ENCODE measurements at places on chromosomes 6 and 20.
A peak's percentile ranks its signal among the peaks of the same experiment; 100 is the strongest.

- DNase-seq: no peak
These were observed 342.3 kb downstream of the CDKAL1 start for GRCh38 chr6:20876561-20876960.

GRCh38 chr6:77040568-77041195, 422.6 kb downstream of the HTR1B start:
- no peak for DNase-seq

GRCh38 chr6:115617031-115617430, 443.7 kb downstream of the FRK start:
- no peak for DNase-seq

DNA sequence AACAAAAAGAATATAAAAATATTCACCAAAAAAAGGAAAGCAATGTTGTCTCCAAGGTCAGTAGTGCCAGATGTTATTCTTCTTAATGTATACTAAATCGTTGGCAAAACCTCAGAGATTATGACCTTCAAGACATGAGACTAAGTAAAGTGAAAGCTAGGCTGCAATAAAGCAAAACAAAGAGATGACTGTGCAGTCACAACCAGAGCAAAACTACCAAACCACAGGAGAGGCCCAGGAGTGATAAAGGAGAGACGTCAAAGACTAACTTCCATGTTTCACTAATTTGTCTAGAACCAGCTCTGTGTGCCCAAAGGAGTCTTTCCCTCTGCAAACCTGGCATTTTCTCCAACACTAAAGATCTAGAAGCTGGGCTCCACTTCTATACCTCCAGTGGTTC, 155.9 kb upstream of the POU3F2 start:
- DNase-seq: no peak

- no peak for DNase-seq
These were observed 19.9 kb downstream of the CYP24A1 start for GRCh38 chr20:54153847-54154246.

DNA sequence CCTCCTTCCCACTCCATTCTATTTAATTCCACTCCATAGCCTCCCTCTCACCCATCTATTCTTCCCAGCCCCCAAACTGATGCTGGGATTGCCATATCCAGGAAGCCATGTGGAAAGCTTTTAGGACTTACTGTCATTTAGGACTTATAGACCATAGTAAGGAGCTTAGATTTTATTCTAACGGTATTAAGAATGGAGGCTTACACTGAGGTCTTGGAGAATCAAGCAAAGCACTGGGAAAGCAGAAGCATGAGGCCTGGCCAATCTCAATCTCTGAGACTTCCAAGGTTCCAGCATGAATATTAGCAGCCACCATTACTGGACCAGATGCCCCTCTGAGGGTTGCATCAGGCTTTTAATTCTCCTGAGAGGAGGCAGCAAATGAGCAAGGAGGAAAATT, 1.4 kb downstream of the CST9 start:
- no peak for DNase-seq

DNA sequence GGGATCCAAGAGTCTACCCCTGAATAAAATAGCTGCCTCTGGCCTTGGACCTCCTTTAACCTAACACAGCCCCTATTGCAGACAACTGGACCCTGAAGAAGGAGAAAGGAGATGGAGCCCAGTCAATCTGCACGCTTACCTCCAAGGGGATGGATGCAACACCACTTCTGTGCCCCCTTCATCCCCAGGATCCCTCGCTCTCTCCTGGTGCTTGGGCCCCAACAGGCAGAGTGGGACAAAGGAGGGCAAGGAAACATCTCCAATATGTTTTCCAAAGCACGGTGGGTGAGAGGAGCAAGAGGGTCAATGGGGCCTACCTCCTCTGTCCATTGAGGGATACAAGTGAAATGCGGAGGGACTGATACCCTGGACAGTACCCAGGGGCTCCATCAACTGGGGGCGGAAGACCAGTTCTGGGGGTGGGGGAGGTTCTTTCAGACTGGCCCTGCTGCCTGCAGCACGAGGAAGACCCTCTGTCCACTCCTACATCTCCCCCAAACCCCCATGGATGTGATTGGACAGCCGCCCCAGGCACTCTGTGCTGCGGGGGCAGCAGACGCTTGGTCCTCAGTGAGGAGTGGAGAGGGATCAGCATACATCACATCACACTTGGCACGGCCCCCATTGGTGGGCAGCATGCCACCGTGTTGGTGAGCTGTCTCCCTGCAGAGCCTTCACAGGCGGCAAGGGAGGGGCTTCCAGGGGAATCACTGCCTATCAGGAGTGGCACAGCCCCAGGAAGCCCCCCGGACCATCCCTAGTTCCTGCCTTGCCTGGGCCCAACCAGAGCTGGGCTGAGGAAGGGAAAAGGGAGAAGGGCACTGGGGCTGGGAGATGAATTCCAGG, 70.6 kb downstream of the MRPL14 start:
- DNase-seq: peak; percentile 62

- DNase-seq: no peak
These were observed at the start of gene RSPH9 for GRCh38 chr6:43644940-43645612. RSPH9 (plus strand) TSS chr6:43645036; CDS start chr6:43645099, 63 bp downstream.

GRCh38 chr20:16562259-16562658, 11.0 kb downstream of the KIF16B start:
- no peak for DNase-seq

GRCh38 chr6:124056407-124057334, 253.0 kb downstream of the NKAIN2 start:
- DNase-seq: no peak

GRCh38 chr20:7285918-7286556, 518.6 kb downstream of the BMP2 start:
- DNase-seq: peak; percentile 67

DNA sequence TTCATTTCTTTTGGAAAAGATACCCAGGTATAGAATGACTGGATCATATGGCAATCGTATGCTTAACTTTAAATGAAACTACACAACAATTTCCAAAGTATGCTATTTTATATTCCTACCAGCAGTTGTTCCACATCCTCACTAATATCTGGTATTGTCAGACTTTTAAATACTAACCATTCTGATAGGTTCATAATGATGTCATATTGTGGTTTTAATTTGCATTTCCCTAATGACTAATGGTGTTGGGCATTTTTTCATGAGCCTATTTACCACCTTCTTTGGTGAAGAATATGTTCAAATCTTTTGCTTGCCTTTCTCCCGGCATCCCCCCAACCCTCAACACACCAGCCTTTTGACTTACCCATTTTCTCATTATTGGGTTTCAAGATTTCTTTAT, 96.2 kb upstream of the HMGN3 start:
- DNase-seq: no peak

DNA sequence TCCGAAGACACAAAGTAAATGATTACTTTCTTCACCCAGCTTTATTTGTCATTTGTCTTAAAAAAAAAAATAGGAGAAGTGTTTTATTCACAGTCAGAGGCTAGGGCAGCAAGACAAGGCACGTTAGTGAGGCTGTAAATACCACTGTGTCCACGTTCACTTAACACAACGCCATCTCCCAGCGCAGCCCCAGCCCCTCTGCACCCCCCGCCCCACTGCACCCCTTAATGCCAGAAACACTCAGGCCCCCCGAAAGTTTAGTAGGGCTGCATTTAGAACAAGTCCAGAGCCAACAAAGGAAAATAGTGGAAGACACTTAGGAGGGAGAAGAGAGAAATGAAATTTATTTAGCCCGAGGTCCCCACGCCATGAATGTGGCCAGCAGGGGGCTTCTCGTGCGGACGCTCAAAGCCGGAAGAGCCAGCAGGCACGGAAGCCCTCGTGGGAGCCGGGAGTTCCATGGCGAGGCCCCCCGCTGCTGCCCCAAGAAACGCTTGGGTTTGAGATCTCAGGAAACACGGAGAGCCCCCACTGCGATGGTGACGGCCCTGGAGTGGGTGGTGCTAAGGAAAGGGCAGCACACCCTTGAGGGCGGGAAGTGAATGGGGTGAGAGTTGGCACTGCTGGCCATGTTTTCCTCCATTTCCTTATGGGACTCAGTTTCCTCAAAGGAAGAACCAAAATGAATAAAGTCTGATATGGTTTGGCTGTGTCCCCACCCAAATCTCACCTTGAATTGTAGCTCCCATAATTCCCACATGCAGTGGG, 50.2 kb downstream of the IYD start:
- peak; percentile 49 for DNase-seq

GRCh38 chr6:164690241-164690640, 619.2 kb downstream of the C6orf118 start:
- DNase-seq: no peak

DNA sequence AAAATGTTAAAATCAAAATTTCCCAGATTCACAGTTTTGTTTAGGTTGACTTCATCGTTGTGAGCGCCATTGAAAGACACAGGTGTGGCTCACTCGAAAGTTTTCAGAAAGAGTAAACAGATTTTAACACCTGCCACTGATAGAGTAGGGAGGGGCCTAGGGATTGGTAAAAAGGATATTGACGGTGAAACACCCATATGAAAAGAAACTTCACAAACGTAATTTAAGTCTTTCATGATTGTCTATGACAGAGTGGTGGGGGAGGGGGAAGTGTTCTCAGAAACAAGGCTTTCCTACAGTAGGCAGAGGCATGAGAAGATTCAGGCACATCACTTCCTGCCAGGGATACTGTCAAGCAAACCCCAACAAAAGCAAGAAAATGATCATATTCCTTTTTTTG, 101.4 kb downstream of the PERP start:
- DNase-seq: no peak

DNA sequence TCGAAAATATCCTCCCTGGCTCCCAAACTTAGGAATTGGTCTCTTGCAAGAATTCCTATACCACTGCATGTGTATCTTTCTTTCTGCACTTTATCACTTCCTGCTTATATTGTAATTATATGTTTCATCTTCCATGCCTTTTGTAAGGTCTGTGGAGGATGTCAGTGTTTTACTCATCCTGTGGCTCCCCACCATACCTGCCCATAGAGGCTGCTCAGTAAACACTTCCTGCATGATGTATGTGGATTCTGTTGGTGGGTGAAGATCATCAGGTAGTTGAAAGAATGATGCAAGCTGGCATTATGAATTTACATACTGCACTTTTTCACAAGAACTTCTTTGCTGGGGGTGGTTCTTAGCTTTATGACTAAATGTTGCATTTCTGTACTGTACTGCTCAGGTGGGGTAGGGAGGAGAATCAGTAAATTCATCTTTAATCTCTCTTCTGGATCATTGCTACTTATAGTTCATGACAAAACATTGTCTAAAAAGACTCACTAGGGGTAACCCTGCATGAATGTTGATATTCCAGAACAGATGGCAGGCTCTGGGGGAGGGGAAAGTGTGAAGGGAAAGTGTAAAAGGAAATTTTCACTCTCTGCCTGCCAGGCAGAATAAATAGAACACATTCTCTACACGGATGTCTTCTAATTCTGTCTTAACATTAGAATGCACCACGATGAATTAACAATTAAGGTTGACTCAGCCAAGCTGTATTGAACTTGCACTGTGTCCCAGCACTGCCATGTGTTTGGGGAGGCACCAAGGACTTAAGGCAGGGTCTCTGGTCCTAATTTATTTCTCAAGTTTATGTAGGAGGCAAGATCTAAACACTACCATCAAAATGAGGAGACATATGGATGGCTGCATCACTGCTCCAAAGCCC, 36.0 kb upstream of the KLHL31 start:
- DNase-seq: no peak

GRCh38 chr6:93389192-93389591, 30.2 kb downstream of the EPHA7 start:
- no peak for DNase-seq

DNA sequence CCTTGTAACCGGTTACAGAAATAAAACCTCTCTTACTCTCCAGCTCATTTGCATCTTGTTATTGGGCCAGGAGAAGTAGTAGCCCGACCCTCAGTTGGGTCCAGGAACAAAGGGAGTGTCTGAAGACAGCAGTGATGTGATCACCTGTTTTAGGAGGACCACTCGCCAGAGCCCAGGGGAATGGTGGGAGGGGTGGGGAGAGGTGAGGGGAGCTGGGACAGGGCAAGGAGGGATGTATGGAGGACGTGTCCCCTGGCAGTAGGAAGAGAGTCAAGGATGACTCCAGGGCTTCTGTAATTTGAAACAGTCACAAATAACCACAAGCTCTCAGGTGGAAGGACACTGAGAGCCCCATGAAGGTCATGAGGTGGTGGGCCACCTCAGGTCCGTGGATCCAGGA, 1.4 kb upstream of the PCMTD2 start:
- no peak for DNase-seq

DNA sequence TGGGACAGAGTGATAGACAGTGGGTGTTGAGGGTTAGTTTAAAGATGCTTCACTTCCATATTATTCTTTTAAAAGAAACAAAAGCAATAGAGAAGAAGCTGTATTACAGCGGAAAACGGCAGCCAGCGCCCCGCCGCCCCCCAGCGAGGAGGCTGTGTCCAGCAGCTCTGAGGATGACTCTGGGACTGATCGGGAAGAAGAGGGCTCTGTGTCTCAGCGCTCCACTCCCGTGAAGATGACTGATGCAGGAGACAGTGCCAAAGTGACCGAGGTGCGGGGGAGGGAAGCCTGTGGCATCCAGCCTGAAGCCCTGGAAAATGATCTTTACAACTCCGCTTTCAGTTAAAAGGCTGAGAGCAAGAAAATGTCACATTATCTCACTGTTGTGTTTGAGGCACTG, 100.2 kb downstream of the FIG4 start:
- DNase-seq: no peak

DNA sequence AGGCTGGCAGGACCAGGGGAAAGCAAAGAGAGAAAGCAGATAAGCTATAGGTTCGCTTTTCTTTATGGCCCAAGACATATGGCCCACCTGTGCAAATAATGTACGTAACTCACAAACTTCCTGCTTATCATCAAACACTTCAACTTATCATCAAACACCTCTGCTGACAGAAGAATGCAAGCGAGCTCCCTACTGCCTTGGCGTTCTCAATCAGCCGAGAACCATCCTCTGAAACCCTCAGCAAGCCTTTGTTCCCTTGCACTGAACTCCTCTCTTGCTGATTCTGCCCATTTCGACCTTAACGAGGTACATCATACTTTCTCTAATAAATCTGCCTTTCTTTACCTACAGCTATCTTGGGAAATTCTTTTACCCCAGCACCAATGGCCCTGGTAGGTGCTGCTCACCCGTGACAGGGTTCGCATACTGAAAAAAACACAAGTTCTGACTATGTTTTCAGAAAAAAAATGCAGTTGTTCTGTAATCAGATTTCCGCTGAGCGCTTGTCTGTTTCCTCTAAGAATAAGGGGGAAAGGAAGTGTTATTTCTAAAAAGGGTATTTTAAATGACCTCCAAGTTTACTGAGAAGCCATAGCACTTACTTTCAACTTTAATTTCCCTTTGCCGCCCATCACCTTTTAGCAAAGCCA, 28.3 kb downstream of the SERPINB6 start:
- no peak for DNase-seq

GRCh38 chr6:155771822-155772221, 316.2 kb upstream of the NOX3 start:
- no peak for DNase-seq

- DNase-seq: no peak
These were observed 12.0 kb downstream of the GCLC start for GRCh38 chr6:53532942-53533341.

- no peak for DNase-seq
These were observed 22.5 kb downstream of the SOX4 start for GRCh38 chr6:21616005-21616404.
